ENCODE measurements at places on chromosomes 2 and 18.
A peak's percentile ranks its signal among the peaks of the same experiment; 100 is the strongest.

GRCh38 chr2:218289639-218290315, 2.5 kb downstream of the TMBIM1 start:
- DNase-seq: no peak

GRCh38 chr2:112166806-112167499, 28.8 kb downstream of the FBLN7 start:
- DNase-seq: no peak

GRCh38 chr2:108617617-108618016, 83.3 kb downstream of the LIMS1 start:
- no peak for DNase-seq

- no peak for DNase-seq
Measured at GRCh38 chr2:27738349-27739057, 33.0 kb upstream of the MRPL33 start.

DNA sequence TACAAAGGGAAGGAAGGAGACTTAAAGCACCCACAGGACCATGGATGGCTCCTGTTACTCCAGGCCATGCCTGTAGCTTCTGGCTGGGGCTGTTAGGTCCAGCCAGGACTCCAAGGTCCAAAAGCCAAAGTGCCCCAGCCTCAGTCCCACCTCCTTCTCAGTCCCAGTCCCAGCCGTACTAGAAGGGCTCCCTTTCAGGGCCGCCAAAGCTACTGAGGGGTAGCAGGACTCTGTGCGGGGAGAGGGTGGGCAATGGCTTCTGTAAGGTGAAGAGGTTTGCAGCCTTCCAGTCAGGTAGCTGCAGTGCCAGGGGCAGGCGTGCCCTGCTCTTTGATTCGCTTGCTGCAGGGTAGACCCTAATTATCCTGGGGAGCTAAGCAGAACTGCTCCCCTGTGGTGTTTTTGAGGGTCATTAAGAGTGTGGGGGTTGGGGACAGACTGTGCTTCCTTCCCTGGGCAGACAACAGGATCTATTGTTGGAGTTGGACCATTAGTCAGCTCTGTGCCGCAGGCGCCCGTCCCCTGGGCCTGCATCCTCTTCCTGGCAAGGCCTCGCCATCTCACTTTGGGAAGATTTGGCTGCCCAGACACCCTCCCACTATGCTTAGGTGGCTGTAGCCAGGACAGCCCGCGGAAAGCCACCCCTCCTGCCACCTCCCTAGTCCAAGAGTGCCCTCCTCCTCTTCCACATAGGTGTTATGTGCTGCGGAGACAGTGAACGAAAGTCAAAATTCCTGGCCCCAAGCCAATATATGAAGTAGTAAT, 118.8 kb downstream of the ZBTB7C start:
- DNase-seq: no peak

GRCh38 chr2:232022718-232023117, 61.2 kb downstream of the DIS3L2 start:
- DNase-seq: no peak

DNA sequence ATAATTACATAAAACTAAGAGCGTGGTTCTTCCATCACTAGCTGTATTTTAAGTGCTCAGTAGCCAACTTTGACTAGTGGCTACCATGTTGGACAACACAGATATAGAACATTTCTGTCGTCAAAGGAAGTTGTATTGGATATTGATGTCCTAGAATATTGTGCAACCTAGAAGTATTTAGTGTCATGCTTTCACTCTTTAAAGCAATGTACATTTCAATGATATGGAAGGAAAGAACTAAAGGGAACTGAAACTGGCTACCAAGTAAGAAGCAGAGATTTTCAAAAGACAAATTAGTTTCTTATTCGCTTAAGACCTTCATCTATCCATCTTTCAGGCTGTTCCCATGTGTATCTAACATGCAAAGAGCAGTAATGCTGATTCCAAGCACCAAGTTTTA, 85.4 kb upstream of the EML6 start:
- no peak for DNase-seq

DNA sequence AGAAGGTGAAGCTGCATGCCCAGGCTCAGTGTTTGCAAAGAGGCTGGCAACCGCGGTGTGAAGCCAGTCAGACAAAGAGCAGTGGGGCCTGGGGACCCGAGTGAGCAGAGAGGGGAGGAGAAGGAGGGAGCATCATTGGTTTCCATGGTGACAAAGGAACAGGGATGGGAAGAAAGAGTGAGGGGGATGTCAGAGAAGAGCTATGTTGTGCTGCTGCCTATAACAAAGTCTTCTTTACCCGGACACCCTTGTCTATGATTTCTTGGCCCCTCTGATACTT, 14.5 kb downstream of the TMEM247 start:
- no peak for DNase-seq

GRCh38 chr2:230905448-230906421, 19.3 kb downstream of the GPR55 start:
- no peak for DNase-seq

DNA sequence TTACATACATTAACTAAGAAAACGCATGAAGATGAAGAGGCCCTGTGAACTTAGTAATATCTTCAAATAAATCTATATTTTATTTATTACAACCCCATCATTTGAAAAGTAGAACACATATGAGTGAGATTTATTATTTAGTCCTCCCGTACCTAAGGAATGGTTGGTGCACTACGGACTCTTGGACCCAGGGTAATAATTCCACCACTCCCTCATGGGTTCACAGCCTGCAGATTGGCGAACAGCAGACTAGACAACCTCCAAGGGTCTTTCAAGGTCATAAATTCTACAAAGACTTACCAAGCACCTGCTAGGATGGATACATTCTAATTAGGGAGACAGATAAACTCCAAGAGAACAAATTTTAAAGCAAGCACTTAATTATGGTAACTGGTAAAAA, 51.6 kb downstream of the GALNT14 start:
- no peak for DNase-seq

- DNase-seq: no peak
Measured at GRCh38 chr2:11056614-11057013, 98.7 kb upstream of the SLC66A3 start.

- peak; percentile 22 for DNase-seq
Measured at GRCh38 chr2:7745369-7745768, 828.2 kb downstream of the RNF144A start.

DNA sequence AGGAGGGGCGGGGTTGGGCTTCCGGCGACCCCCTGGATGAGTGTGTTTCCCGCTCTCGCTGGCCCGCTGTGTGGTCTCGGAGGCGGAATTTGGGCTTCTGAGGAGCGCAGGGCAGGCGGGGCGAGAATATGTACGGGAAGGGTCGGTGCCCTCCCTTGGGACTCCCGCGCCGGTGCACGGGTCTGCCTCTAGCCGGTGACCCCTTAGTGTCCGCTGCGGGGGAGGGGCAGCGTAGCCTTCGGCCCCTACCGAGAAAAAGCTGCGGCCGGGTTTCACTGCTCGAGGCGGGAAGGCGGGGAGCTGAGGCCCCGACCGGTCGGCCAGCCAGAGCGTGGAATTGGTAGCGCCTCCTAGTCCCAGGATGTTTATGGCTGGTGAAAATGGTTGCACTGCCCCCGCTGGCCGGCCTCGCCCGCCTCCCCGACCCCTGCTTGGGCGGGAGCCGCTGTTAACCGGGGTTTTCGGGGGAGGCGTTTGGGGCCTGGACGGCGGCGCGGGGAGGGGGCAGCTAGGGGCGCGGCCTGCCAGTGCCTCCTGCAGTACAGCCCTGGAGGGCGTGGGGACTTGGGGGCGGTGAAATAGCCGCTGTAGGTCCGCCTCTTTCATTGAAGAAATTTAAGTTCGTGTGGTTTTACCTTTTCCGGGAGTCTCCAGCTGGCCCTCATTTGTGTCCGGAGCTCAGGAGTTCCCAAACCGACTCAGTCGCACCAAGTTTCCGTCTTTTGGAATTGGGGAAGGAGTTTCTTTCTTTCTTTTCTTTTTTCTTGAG, at the start of gene UGP2:
Gene UGP2 (plus strand): TSS at position 643 of the 769 bp plus-strand sequence. CDS start 290 bp downstream, outside the sequence.
- peak; percentile 86 for DNase-seq

- DNase-seq: no peak
Measured at GRCh38 chr18:63187791-63188460, 131.6 kb downstream of the BCL2 start.

DNA sequence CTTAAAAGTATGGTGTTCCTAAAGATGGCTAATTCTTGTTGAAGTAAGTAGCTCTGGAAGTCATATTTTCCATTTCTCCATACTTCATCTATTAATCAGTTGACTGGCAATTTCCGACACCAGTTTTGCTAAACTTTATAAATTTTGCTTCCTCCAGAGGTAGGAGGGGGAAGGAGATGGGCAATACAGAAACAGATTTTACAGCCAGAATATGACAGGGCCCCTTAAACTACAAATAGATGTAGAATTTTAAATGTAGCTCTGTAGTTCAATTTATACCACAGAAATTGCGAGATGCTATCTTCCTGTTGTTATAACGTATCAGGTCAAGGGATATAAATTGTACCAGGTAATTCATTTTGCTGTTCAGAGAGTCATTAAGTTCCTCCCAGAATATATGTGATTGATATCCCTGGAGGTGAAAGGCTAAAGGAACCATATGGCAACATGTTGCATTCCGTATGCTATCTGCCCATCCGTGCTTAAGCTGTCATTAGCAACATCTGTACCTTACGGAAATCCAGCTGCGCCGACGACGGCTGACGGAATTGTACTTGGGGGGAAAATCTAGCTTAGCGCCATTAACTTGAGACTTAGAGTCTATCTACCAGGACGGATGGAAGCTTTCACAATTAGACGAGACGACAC, 8.4 kb upstream of the NR4A2 start:
- no peak for DNase-seq

DNA sequence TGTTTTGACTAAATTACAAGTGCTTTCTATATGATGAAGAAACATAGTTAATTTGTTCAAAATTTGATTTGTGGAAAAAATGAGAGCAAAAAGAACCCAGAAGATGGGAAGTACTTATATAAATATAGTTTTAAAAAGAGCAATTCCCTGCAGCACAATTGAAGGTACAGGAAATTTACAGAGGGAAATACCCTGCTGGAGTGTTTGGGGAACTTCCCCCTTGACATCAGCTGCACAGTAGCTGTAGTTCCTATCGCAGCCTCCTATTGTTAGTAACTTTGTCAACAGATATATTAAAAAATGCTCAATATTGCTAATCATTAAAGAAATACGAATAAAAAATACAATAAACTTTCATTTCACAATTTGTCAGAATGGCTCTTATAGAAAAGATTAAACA, 1118.8 kb upstream of the ZEB2 start:
- no peak for DNase-seq

GRCh38 chr2:6906165-6906741, 11.0 kb upstream of the RNF144A start:
- no peak for DNase-seq

GRCh38 chr2:234689911-234690379, 193.1 kb upstream of the ARL4C start:
- DNase-seq: peak; percentile 65

- DNase-seq: no peak
Measured at GRCh38 chr2:232876161-232876977, 6.3 kb downstream of the SNORC start.

- no peak for DNase-seq
Measured at GRCh38 chr18:43648002-43648401, 370.7 kb upstream of the SYT4 start.

DNA sequence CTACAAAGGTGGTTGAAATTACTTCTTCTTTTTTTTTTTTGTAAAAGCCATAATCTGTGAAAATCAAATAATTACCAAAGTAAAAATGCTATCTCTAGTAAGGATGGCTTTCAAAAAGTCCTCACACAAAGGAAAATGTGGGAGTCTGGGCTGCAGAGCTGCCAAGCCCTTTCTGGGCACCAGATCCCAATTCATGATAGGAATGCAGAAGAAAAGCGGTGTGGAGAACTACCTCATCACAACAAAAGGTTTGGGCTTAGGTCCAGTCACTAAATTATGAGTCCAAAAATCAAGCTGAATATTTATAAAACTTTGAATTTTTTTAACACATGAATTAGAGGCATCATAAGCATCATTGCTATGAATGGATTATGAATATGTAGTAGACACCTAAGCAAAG, 30.8 kb upstream of the EPHA4 start:
- no peak for DNase-seq

DNA sequence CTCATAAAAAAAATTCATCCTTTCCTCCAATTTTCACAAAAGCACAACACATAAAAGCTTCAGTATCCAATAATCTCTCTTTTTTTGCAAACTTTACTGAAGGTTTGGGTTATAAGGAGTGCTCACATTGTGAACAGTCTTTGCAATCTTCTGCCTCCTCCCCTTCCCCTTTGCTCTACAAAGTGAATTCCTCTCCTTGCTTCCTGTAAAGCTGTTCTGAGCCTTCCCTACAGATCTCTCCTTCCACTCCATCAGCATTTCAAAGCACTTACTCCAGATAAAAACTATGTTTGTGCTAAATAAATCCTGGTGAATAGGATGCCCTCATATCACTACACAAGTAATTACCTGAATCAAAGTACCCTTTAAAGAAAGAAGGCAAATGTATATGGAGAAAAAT, 4.6 kb upstream of the PDK1 start:
- no peak for DNase-seq

DNA sequence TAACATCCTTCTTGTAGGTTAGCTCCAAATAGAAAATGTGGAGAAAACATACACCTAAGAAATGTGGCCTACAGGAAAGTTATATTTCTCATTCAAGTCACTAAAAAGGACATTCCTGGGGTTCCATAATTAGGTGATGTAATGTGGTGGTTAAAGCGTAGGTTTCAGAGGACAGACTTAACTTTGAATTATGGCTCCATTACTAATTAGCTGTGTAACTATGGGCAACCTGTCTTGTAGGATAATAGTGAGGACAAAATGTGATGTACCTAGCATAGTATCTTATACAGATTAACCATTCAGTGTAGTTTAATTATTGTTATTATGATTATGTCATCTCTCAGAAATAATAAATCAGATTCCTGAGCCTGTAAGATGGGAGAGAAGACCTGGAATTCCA, 602.5 kb downstream of the TSN start:
- no peak for DNase-seq

GRCh38 chr18:48801728-48802542, 148.8 kb downstream of the SMAD7 start:
- no peak for DNase-seq

All from SHP77 (cell line).